Activated CD4-positive, alpha-beta T cell treated with anti-CD3 and anti-CD28 coated beads for 36 hours (primary cell): ENCODE measurements at places on chromosomes 5 and 9. TPM values are rescaled to one million over a fixed set of nuclear protein-coding genes. Genes with fewer than 3 reads are reported as not detected.

- no peak for DNase-seq
Measured at GRCh38 chr5:90878549-90879196, 320.1 kb downstream of the ADGRV1 start.

GRCh38 chr9:111149018-111149759 is 110.9 kb upstream of the LPAR1 start:
- no peak for DNase-seq

DNA sequence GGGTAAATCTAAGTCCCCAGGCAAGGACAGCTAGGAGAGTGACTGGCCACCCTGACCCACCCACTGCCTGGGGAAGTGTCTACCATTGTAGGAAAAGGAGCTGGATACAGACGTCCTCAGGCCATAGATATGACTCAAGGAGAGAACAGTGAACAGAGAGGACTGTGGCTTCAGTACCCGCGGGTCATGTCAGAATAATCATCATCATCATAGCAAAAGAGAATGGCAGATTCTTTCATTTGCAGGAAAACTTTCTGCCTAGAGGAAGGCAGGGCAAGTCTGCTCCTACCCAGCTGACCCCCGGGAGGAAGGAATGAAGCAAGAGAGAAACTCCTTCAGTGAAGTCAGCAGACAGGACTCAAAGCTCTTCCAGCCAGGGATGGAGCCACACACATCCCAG is 52.2 kb upstream of the UBTD2 start:
- no peak for DNase-seq

DNA sequence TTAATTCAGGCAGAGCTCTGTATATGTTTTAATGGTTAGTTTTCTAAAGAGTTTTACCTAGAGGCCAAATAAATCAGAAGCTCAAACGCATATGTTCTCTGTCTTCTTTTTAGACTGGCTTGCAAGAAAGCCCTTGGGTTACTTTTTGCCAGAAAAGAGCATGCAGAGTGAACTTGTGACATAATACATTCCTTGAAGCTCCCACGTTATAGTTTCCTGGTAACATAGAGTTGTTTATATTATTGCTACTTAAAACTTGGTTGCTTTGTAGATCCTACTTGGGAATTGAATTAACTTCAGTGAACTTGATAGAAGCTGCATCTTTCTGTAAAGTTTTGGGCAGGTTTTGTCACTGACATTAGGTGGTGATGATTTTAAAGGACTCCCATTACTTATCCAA is 102.9 kb downstream of the C9orf152 start:
- no peak for DNase-seq

- no peak for DNase-seq
Measured at GRCh38 chr9:94212531-94212930, 46.6 kb upstream of the ZNF169 start.

GRCh38 chr9:130117816-130118632 is 54.2 kb upstream of the NCS1 start:
- no peak for DNase-seq

QRFP gene
- total RNA-seq: not detected

ADAMTS2 gene
- total RNA-seq: not detected

PCDHA3 gene
- total RNA-seq: not detected
